ENCODE measurements at places on chromosomes 5 and 9.
A peak's percentile ranks its signal among the peaks of the same experiment; 100 is the strongest.

GRCh38 chr9:118578467-118578866 is 790.8 kb downstream of the BRINP1 start:
- DNase-seq, result no peak

GRCh38 chr9:137605121-137606004 is at the start of gene ARRDC1:
Gene ARRDC1, plus strand, starts transcription at chr9:137605686. Its CDS starts 32 bp downstream, at chr9:137605718.
- DNase-seq, result peak; percentile 86

GRCh38 chr9:100222674-100223073 is 123.6 kb downstream of the INVS start:
- no peak for DNase-seq

- no peak for DNase-seq
Measured at GRCh38 chr5:170393235-170393634, 4.1 kb upstream of the KCNMB1 start.

GRCh38 chr9:84166891-84167290 is 173.7 kb downstream of the SLC28A3 start:
- no peak for DNase-seq

DNA sequence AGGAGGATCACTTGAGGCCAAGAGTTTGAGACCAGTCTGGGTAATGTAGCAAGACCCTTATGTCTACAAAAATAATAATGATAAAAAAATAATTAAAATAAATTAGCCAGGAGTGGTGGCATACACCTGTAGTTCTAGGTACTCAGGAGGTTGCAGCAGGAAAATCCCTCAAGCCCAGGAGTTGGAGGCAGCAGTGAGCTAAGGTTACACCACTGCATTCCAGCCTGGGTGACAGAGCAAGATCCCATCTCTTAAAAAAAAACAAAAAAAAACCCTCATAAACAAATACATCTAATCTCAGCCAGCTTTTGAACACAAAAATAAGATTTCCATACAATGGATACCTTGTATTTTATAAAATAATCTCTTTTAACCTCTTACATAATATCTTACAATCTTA is 363.3 kb upstream of the KLF4 start:
- DNase-seq, result no peak

- no peak for DNase-seq
Measured at GRCh38 chr9:80995759-80996158, 693.6 kb downstream of the TLE1 start.

DNA sequence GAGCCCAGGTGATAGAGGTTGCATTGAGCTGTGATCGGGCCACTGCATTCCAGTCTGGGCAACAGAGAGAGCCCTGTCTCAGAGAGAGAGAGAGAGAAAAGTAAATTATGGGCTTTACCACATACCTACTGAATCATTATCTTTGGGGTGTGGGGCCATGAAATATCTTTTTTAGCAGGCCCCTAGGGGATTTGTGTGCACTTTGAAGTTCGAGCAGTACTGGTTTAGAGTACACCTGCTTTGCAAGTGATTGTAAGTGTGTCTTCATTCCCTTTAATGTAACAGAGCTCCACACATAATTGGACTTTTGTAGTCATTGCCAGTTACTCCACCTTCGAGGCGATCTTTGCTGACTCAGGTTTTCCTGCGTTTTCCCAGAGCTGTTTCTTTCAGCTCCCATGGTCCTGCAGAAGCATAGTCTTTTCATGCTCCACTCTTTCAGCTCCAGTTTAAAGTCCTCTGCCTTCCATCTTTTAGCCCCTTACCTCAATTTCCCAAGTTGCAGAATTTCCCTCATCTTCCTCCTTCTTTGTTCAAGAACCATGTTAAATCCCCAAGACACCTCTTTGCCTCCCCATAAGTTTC is 24.0 kb upstream of the FRMPD1 start:
- no peak for DNase-seq

DNA sequence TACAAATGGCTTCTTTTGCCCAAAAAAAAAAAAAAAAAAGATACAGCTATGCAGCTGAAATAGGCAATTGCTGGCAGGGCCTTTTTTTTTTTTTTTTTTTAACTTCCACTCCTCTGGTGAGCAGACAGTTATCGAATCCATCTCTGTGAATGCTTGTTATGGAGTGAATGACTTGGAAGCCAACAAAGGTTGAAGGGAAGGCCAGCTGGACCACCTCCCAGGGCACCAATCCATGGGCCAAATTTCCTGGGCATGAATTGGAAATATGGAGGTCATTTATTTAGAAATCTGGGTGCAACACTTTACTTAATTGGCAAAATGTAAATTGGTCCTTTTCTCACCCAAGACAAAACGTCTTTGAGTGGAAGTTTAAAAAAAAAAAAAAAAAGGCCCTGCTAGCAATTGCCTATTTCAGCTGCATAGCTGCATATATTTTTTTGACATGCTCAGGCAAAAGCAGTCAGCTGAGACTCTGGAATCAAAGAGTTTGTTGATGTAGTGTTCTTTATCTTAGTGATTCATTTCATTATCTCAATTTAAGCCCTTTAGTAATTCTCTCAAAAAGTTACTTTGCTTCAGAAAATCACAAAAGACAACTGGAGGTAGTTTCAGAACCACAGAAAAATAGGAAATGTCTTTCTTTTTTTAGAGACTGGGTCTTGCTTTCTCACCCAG is 392.2 kb upstream of the KLF4 start:
- DNase-seq, result no peak

DNA sequence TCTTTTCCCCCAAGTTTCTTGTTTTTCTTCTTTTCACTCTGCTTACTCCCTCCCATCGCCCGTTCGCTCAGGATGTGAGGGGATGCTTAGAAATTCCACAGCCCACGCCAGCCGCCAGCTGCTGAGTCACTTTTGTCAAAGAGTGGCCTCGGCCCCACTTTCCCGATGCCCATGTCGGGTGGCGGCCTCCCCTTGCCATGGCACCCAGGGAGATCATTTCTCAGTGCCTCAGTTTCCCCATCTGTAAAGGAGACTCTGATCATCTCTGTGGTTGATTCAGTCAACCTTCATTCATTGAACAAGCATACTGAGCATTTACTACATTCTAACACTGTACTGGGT is 353 bp upstream of the PDGFRB start:
- DNase-seq, result no peak

GRCh38 chr9:130997925-130998596 is 10.9 kb upstream of the LAMC3 start:
- peak; percentile 92 for DNase-seq

- peak; percentile 63 for DNase-seq
Measured at GRCh38 chr9:14347406-14348122, 33.6 kb upstream of the NFIB start.

DNA sequence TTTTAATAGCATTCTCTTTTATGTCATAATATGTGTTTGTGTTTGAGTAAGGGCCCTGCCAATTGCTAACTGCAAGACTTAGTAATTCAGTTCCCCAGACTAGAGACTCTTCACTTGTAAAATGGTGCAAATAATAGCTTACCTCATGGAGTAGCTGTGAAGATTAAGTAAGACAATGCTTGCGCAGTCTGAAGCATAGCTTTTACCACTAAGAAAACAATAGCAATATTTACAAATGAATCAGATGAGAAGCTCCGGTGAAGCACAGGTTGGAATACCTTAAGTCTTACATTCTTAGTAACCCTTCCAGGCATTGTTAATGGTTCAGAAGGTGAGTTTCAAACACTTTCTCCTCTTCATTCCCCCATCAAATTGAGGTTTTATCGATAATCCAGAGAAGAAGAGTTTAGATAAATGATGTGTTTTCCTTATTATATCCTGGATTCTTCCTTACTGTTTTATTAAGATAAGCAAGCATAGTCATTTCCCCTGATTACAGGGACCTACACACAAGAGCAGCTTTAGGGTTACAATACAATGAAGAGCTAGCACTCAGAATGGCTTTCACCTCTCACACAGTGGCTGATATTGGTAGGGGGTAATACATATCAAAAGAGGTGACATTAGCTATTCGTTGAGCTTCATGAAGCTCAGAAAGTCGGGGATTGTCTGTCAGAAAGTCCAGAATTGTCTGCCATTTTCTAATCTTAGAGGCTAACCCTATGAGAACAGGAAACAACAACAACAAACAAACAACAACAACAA is 96.4 kb upstream of the EDIL3 start:
- no peak for DNase-seq

- DNase-seq, result no peak
Measured at GRCh38 chr5:2658447-2658846, 93.0 kb downstream of the IRX2 start.

DNA sequence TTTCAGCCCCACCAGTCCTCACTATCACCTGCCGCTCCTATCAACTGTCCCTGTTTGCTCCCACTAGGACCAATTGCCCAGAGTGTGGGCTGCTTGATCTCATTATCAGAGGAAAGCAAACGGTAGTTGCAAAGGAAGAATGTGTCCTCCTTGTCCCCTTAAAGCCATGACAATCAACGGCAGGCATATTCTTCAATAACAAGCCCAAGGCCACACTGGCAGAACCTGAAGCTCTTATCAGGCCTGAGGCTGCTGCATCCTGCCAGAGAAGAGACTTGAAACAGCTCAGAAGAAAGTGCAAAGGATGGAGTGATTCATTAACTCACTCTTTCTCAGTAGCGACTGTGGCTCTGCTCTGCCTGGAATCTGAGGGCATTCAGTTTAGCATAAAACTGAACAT is 39.2 kb upstream of the MAN2A1 start:
- DNase-seq, result no peak

- DNase-seq, result no peak
Measured at GRCh38 chr5:142053426-142054151, 40.8 kb upstream of the GNPDA1 start.

DNA sequence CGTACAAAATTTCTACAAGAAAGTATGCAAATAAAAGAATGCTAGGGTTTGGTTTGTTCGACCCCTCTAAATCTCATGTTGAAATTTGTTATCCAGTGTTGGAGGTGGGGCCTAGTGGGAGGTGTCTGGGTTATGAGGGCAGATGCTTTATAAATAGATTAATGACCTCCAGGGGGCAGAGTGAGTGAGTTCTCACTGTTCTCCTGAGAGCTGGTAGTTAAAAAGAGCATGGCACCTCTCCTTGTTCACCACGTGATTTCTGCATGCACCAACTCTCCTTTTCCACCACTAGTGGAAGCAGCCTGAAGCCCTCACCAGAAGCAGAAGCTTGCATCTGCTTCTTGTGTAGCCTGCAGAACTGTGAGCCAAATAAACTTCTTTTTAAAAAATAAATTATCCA is 50.4 kb upstream of the FAM170A start:
- peak; percentile 38 for DNase-seq
